ENCODE measurements at places on chromosomes 1 and 21.
A peak's percentile ranks its signal among the peaks of the same experiment; 100 is the strongest.

DNA sequence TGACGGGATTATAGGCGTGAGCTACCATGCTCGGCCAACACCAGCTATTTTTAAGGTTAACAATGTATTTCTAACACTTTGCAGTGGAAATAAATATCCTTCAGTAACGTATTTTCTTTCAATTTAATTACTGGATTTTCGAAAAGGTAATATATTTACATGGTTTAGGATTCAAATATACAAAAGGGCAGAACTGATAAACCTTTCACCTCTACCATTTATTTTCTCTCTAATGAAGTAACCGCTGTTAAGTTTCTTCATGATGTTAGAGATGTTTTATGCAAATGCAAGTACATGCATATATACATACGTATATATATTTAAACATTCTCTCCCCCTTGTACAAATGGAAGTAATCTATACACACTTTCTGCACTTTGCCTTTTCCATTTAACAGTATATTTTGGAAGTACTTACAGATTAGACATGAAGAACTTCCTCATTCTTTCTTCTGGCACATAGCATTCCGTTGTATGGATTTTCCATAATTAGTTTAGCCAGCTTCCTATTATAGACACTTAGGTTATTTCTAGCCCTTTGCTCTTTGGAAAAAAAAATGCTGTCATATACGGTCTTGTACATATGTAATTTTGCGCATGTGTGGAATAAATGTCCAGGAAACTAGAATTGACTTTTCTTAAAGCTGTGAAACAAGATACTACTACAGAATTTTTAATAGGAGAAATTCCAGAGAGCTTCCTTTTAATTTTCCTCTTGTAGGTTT, 14.9 kb upstream of the HJV start:
- no peak for DNase-seq

GRCh38 chr1:8031176-8031785, 5.2 kb upstream of the ERRFI1 start:
- DNase-seq = peak; percentile 64

DNA sequence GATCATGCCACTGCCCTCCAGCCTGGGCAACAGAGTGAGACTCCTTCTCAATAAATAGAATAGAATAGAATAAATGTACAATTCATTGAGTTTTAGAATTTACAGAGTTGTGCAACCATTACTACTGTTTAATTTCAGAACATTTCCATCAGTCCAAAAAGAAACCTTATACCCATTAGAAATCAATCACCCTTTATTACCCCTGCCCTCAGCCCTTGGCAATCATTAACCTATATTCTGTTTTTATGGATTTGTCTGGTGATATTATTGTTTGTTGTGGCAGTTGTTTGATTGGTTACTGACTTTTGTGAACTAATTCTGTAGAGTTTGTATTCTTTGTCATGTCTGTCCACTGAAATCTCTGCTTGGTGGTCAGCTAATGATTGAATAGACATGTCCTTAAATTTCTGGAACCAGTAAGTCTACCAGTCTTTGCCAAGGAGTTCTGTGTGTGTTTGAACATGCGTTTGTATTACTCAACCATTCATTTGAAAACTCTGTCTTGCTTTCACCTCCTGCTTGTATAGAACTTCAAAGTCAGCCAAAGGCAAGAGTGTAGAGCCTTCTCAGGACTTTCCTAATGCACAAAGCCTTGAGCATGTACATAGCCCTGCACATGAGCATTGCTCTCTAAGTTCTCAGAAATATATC, 208.8 kb downstream of the GPR52 start:
- no peak for DNase-seq

GRCh38 chr1:119435052-119435451, 20.1 kb downstream of the HSD3B2 start:
- DNase-seq = no peak

DNA sequence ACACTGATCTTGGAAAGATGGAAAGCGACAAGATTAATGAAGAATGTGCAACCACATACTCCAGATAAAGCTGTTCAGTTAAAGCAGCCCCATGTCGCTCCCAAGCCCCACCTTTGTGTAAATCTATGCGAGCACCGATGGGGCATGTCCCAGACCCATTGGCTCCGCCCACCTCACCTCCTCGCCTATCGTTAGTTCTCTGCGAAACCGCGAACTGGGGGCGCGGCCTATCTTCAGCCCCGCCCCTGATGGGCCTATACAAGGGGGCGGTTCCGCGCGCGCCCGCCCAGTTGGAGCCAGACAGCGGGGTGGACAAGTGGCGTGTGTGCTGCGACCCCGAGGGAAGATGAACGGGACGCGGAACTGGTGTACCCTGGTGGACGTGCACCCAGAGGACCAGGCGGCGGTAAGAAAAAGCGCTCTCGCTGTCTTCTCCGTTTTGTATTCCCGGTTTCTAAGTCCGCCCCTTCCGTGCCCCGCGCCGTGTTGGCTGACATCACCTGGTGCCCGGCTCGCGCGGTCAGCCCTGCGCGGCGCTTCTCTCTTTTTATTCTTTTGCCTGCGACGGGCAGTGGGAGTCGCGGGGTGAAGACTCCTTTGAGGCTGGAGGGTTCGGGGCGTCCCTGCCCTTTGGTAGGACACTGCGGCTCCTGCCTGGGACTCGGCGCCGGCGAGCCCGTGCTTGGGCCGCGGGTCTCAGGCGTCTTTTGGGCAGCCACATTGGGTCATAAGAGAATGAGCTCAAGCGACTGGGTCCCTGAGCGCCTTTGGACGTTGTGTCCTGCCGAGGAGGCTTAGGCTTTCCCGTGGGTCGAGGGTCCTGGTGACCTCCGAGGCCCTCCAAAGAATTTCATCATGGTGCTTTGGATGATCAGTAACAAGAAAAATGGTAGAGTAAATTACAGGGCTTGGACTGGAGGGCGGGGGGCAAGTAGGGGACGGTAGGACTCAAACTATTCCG, at the start of gene TUFT1:
Gene TUFT1 (plus strand): TSS at position 289 of the 961 bp plus-strand sequence. CDS start 58 bp downstream, at position 347.
- DNase-seq = peak; percentile 92

- peak; percentile 6 for DNase-seq
These were observed 1.9 kb downstream of the EPHX1 start for GRCh38 chr1:225811622-225812487.

GRCh38 chr1:209645574-209646452, 6.4 kb downstream of the LAMB3 start:
- DNase-seq = no peak

DNA sequence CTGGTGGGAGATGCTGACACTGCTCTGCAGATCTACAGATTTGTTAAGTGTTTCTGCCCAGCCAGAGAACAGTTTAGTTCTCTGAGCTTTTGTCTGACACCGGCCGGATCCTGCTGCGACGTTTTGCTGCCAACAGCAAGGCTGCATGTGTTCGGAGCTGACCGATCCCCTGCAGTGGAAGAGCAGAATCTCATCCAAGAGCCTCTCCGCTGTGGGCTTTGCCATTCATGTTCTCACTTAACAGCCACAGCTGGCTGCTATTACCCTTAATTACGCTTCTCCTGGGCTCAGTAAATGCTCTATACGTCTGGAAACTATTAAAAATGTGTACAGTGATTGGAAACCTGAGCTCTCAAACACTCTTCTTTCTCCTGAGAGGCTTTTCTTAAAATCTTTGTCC, 105.3 kb downstream of the BCAR3 start:
- no peak for DNase-seq

DNA sequence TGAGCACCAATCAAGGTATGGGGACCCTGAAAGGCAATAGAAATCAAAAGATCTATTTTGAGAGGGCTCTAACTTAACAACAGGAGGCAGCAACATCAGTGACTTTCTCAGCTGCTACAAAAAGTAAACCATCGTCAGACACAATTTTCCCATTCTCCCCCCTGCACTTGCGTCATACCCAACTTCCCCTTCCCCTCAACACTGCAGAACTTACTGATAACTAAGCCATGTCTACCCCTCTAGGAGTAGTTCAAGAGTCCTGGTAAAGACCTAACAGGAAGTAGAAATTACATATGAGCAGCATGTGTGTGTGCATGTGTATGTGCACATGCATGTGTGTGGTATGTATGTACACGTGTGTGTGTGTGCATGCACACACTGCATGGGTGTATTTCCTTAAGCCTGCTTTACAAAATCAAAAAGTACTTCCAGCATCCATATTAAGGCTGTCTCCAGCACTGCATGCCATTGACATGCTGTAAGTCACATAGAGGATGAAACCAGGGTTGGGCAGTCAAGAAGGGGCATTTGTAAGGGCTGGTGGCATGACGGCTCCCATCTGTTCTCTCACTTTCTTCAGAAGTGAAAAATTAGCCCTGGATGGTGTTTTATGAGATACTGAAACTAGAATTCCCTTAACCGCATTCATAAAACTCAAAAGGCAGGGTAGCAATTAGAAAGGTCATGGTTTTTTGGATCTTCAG, 460.1 kb upstream of the RUNX1 start:
- DNase-seq = peak; percentile 31

DNA sequence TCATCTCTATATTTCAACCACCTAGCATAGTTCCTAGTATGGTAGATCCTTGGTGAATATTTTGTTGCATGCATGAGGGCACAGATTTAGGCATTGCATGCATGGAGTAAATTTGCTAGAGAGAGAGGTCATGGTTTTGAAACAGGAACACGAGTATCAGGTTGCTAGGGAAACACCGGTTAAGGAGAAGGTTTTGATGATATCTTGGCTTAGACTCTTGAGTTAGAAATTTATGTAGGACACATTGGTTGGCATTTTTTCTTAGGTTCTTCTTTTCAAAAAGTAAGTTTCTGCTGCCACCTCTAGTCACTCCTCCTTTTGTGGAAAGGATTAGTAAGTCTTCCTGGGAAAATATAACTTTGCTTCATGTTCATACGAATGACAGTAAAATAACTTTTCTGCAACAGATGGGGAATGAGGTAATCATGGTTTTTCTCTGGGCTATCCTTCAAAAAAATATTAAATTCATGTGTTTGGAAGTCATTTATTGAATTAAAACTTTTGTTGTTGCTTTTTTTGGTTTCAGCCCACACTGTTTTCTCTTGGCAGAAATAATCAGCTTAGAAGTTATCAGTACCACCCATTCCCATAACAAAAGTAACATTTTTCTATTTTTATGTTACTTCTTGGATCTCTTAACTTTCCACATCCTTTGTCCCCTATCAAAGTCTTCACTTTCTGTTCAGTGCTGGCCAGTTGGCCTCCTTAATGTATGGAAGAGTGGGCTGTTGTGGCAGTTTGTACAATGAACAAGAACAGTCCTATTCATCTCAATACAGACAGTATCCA, 97.3 kb downstream of the PLA2G4A start:
- peak; percentile 76 for DNase-seq

GRCh38 chr1:41745022-41745421, 173.7 kb downstream of the HIVEP3 start:
- no peak for DNase-seq

DNA sequence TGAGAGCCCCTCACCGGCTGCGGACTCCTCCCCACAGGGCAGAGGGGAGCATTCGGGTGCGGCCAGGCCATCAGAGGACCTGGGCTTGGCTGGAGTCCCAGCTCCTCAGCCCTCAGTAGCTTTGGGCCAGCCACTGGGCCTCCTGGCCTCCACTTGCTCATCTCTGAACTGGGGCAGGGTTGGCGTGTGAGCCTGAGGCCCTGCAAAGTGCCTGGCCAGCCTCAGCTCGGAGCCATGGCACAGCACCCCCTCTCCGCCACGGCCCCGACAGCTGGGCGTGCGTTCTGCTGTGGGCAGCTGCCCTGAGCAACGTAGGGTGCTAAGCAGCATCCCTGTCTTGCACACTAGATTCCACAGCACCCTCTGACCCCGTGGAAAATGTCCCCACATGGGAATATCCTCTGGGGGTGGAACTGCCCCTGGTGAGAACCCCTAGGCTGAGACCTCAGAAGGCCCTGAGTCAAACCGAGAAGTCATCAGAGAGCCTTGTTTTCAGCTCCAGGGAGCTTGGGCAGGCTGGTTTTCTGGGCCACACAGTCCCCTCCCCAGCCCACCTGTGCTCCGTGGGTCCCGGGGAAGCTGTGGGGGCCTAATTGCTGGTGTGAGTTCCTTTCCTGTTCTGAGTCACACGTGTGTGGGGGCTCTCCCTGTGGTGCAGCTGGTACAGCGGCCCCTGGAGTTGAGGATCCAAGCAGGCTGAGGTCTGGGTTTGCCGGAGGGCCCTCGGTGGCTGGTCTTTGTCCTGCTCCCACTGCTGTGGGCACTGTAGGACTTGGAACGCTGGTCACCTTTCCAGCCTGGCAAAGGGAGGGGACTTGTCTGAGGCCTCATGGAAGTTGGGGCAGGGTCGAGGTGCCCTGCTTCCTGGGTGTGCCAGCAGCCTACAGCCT, 24.5 kb downstream of the TP73 start:
- DNase-seq = no peak

GRCh38 chr1:111602302-111602701, 17.3 kb upstream of the RAP1A start:
- no peak for DNase-seq

DNA sequence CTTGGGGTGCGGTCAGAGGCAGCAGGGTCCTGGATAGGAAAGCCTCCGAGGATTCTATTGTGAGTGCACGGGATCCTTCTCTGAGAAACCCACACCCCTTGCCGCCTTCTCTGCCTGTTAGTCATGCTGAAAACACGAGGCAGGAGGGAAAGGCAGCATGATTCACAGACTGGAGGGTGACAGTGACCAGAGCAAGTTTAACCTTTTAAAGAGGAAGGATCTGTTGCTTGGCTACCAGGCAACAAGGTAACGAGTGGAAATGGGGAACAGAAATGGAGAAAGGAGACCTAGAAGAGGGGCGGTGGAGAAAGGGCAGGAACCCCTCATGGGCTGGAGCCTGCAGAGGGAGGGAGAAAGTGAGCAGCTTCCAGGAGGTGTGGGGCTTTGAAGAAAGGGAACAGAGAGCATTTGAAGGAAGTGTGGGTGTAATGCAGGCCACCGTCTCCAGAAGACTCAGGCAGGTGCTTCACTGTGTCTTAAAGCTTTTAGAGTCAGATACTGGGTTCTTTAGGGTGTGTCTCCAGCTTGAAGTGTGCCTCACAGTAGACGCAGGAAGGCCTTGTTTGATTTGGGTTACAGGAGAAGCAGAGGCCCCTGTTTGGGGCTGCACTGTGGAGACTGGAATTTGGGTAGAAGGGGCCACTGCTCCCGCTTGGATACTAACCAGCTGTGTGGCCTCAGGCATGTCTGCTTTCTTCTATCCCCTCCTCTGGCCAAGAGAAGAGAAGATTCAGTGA, 19.1 kb downstream of the OPTC start:
- DNase-seq = peak; percentile 98

DNA sequence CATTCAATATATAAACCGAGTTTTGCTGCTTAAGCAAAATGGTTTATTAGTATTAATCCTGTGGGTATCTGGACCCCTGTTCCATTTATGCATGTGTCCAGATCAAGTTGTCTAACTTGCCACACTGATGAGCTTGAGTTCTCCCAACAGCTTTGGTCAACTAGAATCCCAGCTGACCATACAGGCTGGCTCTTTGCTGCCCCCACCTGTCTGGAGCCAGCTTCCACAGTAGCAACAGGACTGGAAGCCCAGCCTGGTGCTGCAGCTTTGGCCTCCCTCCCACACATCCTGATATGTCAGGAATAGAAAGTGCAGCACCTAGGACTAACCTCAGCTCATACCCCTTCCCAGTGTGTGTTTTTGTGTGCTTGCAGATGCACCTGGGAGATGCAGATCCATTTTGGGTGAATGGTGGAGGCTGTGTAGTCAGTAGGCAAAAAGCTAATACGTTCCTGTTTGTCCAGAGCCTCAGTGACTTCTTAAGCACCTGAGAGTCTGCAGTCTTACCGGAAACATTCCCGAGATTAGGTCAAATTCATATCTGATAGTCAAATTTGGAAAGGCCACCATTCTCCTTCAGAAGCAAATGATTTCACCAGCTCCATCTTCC, 40.9 kb upstream of the BEND5 start:
- peak; percentile 22 for DNase-seq

- DNase-seq = peak; percentile 92
These were observed 39.2 kb downstream of the CDK18 start for GRCh38 chr1:205543351-205544301.

- DNase-seq = no peak
These were observed 231.0 kb downstream of the SLC35F3 start for GRCh38 chr1:234135501-234135900.

Measured in EH (cell line).